ENCODE measurements at places on chromosomes 1 and 21. TPM values are rescaled to one million over a fixed set of nuclear protein-coding genes. Genes with fewer than 3 reads are reported as not detected.

- H3K4me3 ChIP-seq, result no peak overlapping the region
- no peaks in the 10 kb centered on the region for H3K36me3 ChIP-seq
- H3K4me1 ChIP-seq, result no peaks in the 10 kb centered on the region
- peaks cover 5% of the 10 kb centered on the region for H3K27me3 ChIP-seq
- no peak for DNase-seq
Observed at GRCh38 chr1:55474168-55474786, 259.1 kb upstream of the USP24 start.

- no peak for DNase-seq
- no peaks in the 10 kb centered on the region for H3K4me1 ChIP-seq
- peaks cover 11% of the 10 kb centered on the region for H3K27me3 ChIP-seq
- H3K36me3 ChIP-seq, result no peaks in the 10 kb centered on the region
- H3K27ac ChIP-seq, result no peak overlapping the region
Observed at GRCh38 chr1:192633533-192634253, 2.3 kb upstream of the RGS13 start.

Gene AMY2B
- total RNA-seq, result 3.9 TPM

- H3K4me1 ChIP-seq, result peaks cover 4% of the 10 kb centered on the region
- peaks cover 10% of the 10 kb centered on the region for H3K36me3 ChIP-seq
- peaks cover 6% of the 10 kb centered on the region for H3K27me3 ChIP-seq
- no peak for DNase-seq
- H3K27ac ChIP-seq, result no peak within 1 kb of the TSS
Observed at GRCh38 chr1:11847667-11848372, at the start of gene NPPA. Gene NPPA, minus strand, starts transcription at chr1:11847783. Its CDS starts 99 bp downstream, at chr1:11847684.

Gene GCSAML
- not detected for total RNA-seq

DNA sequence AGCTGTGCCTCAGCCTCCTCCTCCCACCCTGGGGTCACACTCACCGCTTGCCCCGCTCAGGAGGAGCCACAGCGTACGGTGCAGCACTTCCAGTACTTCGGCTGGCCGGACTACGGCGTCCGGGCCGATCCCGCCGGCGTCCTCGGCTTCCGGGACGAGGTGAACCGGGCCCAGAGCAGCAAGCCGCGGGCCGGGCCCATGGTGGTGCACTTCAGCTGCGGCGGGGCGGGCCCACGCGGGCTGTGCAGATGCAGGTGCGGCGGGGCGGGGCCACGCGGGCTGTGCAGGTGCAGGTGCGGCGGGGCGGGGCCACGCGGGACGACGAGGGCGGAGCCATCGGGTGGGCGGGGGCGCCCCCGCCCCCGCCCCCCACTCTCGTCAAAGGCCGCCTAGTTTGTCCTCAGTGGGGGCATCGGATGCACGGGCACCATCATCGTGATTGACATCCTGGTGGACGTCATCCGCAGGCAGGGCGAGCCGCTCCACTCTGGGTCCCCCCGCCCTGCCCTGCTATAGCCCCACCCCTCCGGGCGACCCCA lies 5.5 kb downstream of the RNF223 start:
- peaks cover 3% of the 10 kb centered on the region for H3K27me3 ChIP-seq
- no peaks in the 10 kb centered on the region for H3K36me3 ChIP-seq
- peak overlapping the region; percentile 53 for H3K4me3 ChIP-seq
- peak; percentile 31 for DNase-seq
- no peak overlapping the region for H3K27ac ChIP-seq

- peaks cover 49% of the 10 kb centered on the region for H3K4me1 ChIP-seq
- no peaks in the 10 kb centered on the region for H3K27me3 ChIP-seq
- H3K27ac ChIP-seq, result no peak overlapping the region
- H3K4me3 ChIP-seq, result peak overlapping the region; percentile 5
Observed at GRCh38 chr1:193070386-193070753, 11.0 kb downstream of the RO60 start.

DNA sequence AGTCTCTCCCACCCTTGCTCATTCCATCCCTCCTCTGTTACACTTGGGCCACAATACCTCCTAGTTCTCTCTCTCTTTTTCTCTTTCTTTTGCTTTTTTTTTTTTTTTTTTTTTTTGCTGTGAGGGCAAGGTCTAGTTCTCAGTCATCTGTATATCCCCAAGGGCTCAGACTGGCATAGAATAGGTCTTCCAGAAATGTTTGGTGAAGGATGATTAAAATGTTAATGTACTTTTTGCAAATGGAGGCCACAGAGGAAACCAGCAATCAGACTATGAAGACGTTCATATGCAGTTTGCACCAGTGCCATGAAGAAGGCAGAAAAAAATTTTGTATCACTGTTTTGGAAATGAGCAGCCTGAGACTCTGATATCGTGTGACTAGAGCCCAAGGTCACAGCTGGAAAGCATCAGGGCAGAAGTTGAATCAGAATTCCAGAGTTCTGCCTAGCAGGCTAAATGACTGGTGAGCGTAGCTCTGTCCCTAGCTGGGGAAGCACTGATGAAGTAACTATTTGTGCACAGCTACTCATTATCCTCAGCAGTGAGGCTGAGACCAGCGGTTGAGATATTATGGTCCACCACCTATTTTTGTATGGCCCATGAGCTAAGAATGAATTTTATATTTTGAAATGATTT lies 186.5 kb downstream of the TGFBR3 start:
- H3K4me3 ChIP-seq, result no peak overlapping the region
- peaks cover 1% of the 10 kb centered on the region for H3K27me3 ChIP-seq
- no peak for DNase-seq
- peaks cover 46% of the 10 kb centered on the region for H3K36me3 ChIP-seq

- no peaks in the 10 kb centered on the region for H3K36me3 ChIP-seq
- no peak overlapping the region for H3K4me3 ChIP-seq
- no peak for DNase-seq
- peaks cover 4% of the 10 kb centered on the region for H3K27me3 ChIP-seq
Observed at GRCh38 chr1:234556245-234556943, 53.6 kb downstream of the IRF2BP2 start.

Gene RHD
- not detected for total RNA-seq

GRCh38 chr1:47623557-47623940 lies 185.7 kb downstream of the FOXD2 start:
- DNase-seq, result no peak
- no peaks in the 10 kb centered on the region for H3K36me3 ChIP-seq
- H3K4me1 ChIP-seq, result no peaks in the 10 kb centered on the region
- no peak overlapping the region for H3K27ac ChIP-seq
- no peaks in the 10 kb centered on the region for H3K27me3 ChIP-seq
- H3K4me3 ChIP-seq, result no peak overlapping the region

DNA sequence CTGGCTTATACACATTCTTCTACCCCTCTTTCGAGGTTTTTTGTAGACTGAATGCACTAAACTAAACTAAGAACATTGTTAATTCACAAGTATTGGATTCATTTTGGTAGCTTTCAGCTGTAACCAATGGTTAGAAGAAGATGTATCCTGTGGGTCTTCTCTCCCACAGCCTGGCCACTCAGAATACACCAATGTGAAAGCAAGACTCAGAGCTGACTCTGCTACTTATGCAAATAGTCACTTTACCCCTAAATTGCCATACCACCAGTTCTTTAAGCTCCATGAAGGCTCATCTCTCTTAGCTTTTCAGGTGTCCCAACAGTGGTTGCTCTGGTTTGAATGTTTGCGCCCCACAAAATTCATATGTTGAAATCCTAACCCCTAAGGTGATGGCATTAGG lies 60.1 kb downstream of the RGS13 start:
- no peak for DNase-seq
- H3K4me3 ChIP-seq, result no peak overlapping the region
- no peak overlapping the region for H3K27ac ChIP-seq
- peaks cover 5% of the 10 kb centered on the region for H3K27me3 ChIP-seq

GRCh38 chr21:36723371-36723881 lies 24.5 kb downstream of the SIM2 start:
- H3K27me3 ChIP-seq, result peaks cover 12% of the 10 kb centered on the region
- no peak overlapping the region for H3K4me3 ChIP-seq
- no peaks in the 10 kb centered on the region for H3K36me3 ChIP-seq
- H3K4me1 ChIP-seq, result no peaks in the 10 kb centered on the region

Gene SERTAD4
- not detected for total RNA-seq

Gene MEX3A
- 0.27 TPM for total RNA-seq

GRCh38 chr1:1425426-1425752 lies 4.3 kb upstream of the ANKRD65 start:
- H3K27me3 ChIP-seq, result peaks cover 26% of the 10 kb centered on the region
- H3K27ac ChIP-seq, result no peak overlapping the region
- H3K4me3 ChIP-seq, result no peak overlapping the region
- H3K4me1 ChIP-seq, result no peaks in the 10 kb centered on the region
- no peak for DNase-seq

- no peak overlapping the region for H3K27ac ChIP-seq
- H3K4me1 ChIP-seq, result no peaks in the 10 kb centered on the region
- no peaks in the 10 kb centered on the region for H3K27me3 ChIP-seq
- H3K4me3 ChIP-seq, result no peak overlapping the region
Observed at GRCh38 chr1:80225510-80225909, 1219.0 kb upstream of the ADGRL4 start.
